ENCODE measurements at places on chromosomes 2 and 18. TPM values are rescaled to one million over a fixed set of nuclear protein-coding genes. Genes with fewer than 3 reads are reported as not detected.

Gene FAP
- total RNA-seq, result 4.0 TPM

Gene DES
- total RNA-seq, result 65.4 TPM

Gene OBSL1
- 7.6 TPM for total RNA-seq

Gene TUBB8B
- total RNA-seq, result not detected

Gene PCARE
- total RNA-seq, result not detected

Gene GREB1L
- 0.29 TPM for total RNA-seq

Gene GCG
- 47.4 TPM for total RNA-seq

Gene GAREM2
- 6.7 TPM for total RNA-seq

Gene FBXO41
- 2.0 TPM for total RNA-seq

DNA sequence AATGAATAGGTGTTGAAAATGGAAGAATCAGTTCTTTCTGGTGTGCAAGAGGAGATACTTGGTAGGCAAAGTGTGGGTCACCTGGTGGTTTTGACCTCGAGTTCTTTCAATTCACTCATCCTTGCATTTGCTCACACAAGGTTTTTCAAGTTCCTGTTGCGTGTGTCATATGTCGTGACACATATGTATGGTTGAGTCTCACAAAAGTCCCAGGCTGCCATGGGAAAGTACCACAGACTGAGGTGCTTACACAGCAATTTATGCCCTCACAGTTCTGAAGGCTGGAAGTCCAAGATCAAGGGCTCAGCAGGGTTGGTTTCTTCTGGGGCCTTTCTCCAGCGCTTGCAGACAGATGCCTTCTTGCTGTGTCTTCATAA lies 64.4 kb downstream of the NCK2 start:
- no peak for DNase-seq

GRCh38 chr2:201996679-201997314 lies 36.9 kb upstream of the FZD7 start:
- no peak for DNase-seq

- DNase-seq, result no peak
Measured at GRCh38 chr2:36993841-36994620, 27.7 kb upstream of the STRN start.

- DNase-seq, result no peak
Measured at GRCh38 chr2:54572636-54573536, 116.8 kb downstream of the SPTBN1 start.

- DNase-seq, result no peak
Measured at GRCh38 chr18:73741946-73742345, 405.7 kb downstream of the FBXO15 start.

- no peak for DNase-seq
Measured at GRCh38 chr2:42764901-42765300, 966 bp upstream of the OXER1 start.

DNA sequence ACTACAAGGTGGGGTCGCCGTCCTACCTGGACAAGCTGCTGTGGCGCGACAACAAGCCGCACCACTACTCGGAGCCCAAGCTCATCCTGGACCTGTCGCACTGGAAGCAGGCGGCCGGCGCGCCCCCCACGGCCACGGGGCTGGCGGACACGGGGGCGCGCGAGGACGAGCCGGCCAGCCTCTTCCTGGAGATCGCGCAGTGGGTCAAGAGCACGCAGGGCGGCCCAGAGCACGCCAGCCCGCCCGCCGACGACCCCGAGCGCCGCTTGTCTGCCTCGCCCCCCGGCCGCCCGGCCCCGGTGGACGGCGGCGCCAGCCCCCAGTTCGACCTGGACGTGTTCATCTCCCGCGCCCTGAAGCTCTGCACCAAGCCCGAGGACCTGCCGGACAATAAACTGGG lies 90.4 kb downstream of the MRO start:
- DNase-seq, result no peak

GRCh38 chr18:24185805-24186204 lies 46.9 kb downstream of the CABYR start:
- DNase-seq, result no peak

GRCh38 chr2:64202206-64202845 lies 58.1 kb upstream of the PELI1 start:
- DNase-seq, result no peak

DNA sequence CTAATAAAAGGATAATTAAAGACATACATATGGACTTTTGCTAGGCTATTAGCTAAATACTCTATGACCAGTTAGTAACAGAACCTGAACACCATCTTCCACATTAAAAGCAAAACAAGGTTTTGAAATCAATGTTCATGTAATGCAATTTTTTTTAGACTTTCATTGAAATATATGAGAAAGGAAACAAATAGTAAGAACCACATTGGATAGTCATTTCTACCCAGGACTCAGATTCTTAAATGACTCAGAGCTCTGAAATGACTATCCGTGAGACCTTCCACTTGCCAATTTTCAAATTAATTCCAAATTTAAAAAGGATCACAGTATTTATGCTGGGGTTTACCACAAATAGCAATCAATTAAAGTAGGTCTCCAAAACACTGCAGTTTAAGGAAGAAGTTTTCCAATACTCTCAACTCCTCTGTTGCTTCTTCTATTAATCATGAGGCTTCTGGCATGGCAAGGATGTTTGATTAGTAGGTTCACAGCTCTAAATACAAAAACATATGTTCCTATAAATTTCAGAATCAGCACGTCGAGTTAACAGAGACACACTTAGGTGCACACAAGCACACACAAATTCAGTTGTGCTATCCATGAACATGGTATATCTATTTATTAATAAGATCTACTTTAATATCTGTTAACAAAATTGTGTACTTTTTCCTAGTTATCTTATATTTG lies 841.0 kb downstream of the RNF144A start:
- no peak for DNase-seq

- DNase-seq, result no peak
Measured at GRCh38 chr2:107323946-107324565, 438.1 kb upstream of the ST6GAL2 start.

DNA sequence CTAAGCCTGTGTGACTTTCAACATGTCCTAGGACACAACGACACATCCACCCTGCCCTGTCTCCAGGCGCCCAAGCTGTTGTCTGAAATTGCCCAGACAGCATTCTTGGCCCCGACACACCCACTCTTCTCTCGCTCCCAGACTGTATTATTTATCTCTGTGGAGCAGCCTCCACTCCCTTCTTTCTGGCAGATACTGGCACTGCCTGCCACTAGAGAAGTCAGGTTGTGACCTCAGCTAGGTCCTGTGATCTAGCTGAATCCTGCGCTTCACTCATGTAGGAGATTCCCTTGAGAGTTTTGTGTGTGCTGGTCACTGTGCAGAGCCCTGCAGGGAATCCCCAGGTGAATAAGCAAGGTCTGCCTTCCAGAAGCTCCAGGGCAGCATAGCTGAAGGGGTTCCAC lies 77.1 kb upstream of the TNP1 start:
- DNase-seq, result no peak

GRCh38 chr2:86758405-86758804 lies 32.3 kb downstream of the CD8A start:
- no peak for DNase-seq

GRCh38 chr2:30800159-30800558 lies 7.1 kb downstream of the CAPN13 start:
- DNase-seq, result no peak
